ENCODE measurements at places on chromosomes 4 and X. TPM values are rescaled to one million over a fixed set of nuclear protein-coding genes. Genes with fewer than 3 reads are reported as not detected.

Gene CT55
- total RNA-seq = not detected

Gene SETD7
- total RNA-seq = 28.2 TPM

Gene HSFX4
- total RNA-seq = not detected

- no peaks in the 10 kb centered on the region for H3K36me3 ChIP-seq
- H3K27me3 ChIP-seq = peaks cover 4% of the 10 kb centered on the region
- peaks cover 5% of the 10 kb centered on the region for H3K4me1 ChIP-seq
- H3K27ac ChIP-seq = no peak overlapping the region
- no peak overlapping the region for H3K4me3 ChIP-seq
Measured at GRCh38 chr4:146342600-146343192, 128.4 kb downstream of the REELD1 start.

GRCh38 chr4:23881674-23882337, 8.0 kb downstream of the PPARGC1A start:
- peaks cover 40% of the 10 kb centered on the region for H3K4me1 ChIP-seq
- peaks cover 7% of the 10 kb centered on the region for H3K36me3 ChIP-seq
- H3K27me3 ChIP-seq = no peaks in the 10 kb centered on the region
- H3K27ac ChIP-seq = peak overlapping the region; percentile 10

- no peaks in the 10 kb centered on the region for H3K36me3 ChIP-seq
- no peaks in the 10 kb centered on the region for H3K27me3 ChIP-seq
- no peaks in the 10 kb centered on the region for H3K4me1 ChIP-seq
- DNase-seq = no peak
- no peak overlapping the region for H3K4me3 ChIP-seq
Measured at GRCh38 chr4:36273276-36273675, 8.1 kb upstream of the DTHD1 start.

DNA sequence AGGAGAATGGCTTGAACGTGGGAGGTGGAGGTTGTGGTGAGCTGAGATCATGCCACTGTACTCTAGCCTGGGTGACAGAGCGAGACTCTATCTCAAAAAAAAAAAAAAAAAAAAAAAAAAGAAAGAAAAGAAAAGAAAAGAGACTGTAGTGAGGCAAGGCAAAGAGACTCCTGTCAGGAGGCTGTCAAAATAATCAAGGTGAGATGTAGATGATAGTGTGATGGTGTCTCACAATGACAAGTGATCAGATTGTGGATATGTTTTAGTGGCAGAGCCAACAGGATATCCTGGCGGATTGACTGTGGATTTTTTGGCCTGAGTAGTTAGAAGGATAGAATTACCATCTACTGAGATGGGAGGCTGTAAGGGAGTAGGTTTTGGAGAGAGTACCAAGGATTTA, 12.6 kb downstream of the TRPC5OS start:
- H3K36me3 ChIP-seq = no peaks in the 10 kb centered on the region
- H3K27ac ChIP-seq = no peak overlapping the region
- no peak for DNase-seq

DNA sequence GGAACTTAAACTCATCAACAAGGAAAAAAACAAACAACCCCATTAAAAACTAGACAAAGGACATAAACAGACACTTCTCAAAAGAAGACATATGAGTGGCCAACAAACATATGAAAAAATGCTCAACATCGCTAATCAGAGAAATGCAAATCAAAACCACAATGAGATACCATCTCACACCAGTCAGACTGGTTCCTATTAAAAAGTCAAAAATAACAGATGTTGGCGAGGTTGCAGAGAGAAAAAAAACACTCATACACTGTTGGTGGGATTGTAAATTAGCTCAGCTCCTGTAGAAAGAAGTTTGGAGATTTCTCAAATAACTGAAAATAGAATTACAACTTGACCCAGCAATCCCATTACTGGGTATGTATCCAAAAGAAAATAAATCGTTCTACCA, 28.7 kb downstream of the APLN start:
- H3K4me3 ChIP-seq = no peak overlapping the region
- DNase-seq = no peak

GRCh38 chrX:12977761-12978204, 2.9 kb downstream of the TMSB4X start:
- peak overlapping the region; percentile 94 for H3K4me3 ChIP-seq
- H3K4me1 ChIP-seq = peaks cover 17% of the 10 kb centered on the region
- DNase-seq = no peak

DNA sequence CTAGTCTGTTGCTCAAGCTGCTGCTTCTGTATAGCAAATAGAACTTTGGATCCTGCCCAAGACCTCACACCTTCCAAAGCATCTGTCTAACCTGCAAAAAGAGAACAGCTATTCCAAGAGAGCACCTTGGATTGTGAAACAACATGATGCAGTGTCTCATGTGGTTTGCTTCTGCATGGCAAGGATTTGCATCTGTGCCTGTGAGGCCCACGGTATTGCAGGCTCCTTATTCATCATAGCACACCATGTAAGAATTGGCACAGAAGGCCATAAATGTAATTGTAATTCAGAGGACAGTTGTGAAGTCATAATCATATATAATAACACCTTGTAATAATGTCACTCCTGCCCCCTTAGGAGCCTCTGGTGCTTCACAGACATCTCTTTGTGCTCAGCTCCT, 147.1 kb downstream of the ZNF674 start:
- DNase-seq = no peak
- H3K27ac ChIP-seq = no peak overlapping the region
- no peaks in the 10 kb centered on the region for H3K4me1 ChIP-seq
- H3K4me3 ChIP-seq = no peak overlapping the region
- H3K27me3 ChIP-seq = no peaks in the 10 kb centered on the region

DNA sequence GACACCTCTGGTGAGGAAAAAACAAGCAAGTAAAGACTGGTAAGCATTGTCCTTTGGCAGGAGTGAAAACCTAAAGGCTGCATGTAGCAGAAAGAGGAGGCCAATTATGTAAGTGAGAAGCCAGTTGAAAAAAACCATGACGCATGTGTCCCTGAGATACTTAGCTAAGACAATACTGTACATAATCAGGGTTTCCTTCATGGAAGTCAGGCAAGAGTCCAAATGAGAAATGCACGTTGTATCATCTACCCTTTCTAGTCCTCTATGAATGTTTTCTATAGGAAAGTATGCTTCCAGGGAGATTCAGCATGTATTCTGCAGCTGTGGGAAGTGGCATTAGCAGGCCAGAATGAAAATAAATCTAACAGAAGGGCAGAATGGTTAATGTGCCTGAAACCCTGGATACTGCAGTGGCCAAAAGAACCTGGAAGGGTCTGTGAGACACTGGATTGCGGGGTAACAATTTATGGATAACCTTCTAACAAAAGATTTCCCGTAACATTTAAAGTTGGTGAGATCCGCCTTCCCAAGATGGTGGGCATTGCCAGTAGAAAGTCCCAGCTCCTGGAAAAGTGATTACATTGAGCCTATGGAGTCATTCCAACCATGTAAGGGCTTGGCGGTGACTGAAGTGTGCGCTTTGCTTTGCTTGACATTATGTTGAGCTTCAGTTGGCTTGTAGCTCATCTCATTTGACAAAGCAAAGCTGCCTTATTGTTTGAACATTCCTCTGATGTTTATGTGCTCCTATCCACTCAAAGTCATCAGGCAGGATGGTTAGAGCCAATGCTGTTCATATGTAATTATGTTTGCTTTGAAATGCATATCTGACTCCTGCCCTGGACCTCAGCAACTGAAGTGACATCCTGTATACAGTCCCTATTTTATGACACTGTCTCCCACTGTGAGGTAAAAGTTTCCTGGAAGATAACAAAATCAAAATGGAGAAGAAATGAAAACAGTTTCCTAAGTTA, 200.4 kb downstream of the ARHGAP24 start:
- H3K4me3 ChIP-seq = no peak overlapping the region
- H3K27ac ChIP-seq = no peak overlapping the region
- H3K36me3 ChIP-seq = no peaks in the 10 kb centered on the region
- no peak for DNase-seq

DNA sequence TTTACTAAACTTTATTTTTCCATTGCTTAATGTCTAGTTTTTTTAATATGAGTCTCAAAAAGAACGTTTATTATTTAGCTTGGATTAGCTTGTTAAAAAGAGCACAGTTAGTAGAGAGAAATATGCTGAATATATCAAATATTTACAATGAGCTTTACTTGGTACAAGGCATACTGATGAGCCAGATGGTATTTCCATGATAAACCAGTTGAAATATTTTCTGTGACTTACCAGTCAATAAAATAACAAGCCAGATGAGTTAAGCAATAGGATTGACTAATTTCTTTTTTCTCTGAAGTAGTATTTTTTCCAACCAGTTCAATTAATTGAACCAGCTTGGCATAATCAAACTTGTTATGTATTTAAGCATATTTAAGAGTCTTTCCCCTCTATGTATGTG, 134.1 kb downstream of the KLHL34 start:
- no peak overlapping the region for H3K4me3 ChIP-seq
- no peaks in the 10 kb centered on the region for H3K36me3 ChIP-seq
- H3K4me1 ChIP-seq = no peaks in the 10 kb centered on the region
- no peak overlapping the region for H3K27ac ChIP-seq
- no peaks in the 10 kb centered on the region for H3K27me3 ChIP-seq

DNA sequence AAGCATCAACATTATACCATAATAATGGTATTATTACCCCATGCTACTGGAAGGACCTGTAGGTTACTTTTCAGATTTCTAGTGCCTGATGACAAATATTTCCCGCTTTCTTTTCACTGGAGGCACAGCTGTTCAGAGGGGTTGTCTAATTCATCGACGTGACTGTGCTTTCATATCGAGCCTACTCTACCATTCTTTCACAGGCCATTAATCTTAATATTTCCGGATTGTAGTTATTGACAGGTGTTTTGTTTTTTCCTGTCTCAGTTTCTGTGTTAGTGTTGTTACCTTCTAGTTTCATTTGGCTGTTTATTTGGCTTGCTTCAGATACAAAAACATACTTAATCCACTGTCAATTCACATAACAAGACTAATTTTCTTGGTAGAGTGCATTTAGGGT, 330.9 kb downstream of the SPOCK3 start:
- no peak for DNase-seq
- no peaks in the 10 kb centered on the region for H3K4me1 ChIP-seq
- H3K27ac ChIP-seq = no peak overlapping the region
- no peak overlapping the region for H3K4me3 ChIP-seq
- no peaks in the 10 kb centered on the region for H3K27me3 ChIP-seq

DNA sequence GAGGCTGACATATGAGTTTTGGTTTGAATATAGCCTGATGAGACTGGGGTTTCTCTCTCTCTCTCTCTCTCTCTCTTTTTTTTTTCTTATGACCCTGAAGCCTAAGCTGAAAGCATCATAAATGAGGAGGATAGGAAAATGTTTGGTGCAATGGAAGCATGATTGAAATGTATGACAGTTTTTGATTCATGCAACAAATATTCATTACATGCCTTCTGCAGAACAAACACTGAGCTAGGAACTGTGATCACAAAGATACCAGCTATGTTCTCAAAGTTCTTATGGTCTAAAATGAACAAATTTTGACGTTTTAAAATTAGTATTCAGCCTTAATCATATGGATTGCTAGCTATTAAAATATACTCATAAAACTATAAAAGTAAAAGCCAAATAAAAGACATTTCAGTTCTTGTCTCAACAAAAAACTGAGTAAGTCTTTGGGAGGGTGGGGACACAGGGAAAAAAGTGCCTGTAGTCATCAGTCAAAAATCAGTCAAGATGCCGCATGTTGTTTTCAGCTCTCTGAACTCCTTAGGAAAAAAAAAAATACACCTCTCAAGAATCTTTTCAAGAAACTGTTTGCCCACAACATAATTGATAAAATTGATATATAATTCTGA, 57.2 kb downstream of the NKX6-1 start:
- peaks cover 34% of the 10 kb centered on the region for H3K27me3 ChIP-seq
- H3K36me3 ChIP-seq = no peaks in the 10 kb centered on the region
- no peak overlapping the region for H3K4me3 ChIP-seq
- no peaks in the 10 kb centered on the region for H3K4me1 ChIP-seq
- H3K27ac ChIP-seq = no peak overlapping the region
- DNase-seq = no peak

DNA sequence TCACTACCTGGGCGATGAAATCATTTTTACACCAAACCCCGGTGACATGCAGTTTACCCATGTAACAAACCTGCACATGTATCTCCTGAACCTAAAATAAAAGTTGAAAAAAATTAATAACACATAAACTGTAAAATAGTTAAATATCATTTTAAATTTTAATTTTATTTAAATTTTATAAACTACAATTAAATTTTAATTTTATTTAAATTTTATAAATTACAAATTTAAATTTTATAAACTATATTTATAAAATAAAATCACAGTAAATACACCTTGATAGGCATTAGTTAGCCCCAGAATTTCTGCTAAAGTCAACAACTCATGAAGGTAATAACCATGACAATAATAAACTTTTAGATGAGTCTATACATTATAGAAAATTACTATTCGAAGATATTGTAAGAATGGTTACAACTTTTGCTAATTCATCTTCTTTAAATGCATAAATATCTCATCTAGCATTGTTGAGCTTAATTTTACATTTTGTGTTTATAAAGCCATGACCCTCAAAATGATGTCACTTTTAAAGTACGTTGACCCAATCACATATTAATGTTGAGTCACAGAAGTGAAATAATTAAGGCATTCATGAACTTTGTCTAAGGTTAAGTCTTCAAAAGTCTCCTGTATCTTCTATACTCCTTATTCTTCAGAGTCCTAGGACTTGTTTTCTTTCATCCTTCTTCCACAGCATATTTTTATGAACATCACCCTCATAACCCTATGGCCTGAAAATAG, 755.8 kb upstream of the LCORL start:
- no peak overlapping the region for H3K27ac ChIP-seq
- H3K36me3 ChIP-seq = no peaks in the 10 kb centered on the region
- H3K4me1 ChIP-seq = peaks cover 5% of the 10 kb centered on the region
- DNase-seq = no peak
- H3K4me3 ChIP-seq = no peak overlapping the region

DNA sequence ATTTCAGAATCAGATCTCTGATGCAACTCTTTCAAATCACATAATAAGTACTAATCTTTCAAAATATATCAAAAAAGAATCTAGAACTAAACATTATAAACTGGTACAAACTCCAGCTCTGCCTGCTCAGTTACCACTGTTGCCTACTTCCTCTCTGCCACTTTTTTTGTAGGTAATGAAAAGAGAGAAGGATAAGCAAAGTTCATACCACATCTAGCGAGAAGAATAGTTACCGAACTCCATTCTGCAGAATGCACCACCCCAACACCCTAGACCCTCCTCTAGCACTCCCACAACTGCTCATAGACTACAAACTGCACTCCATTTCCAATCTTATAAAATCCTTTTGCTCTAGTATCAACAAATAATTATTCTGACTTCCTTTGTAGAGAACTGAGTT, 19.7 kb upstream of the LRBA start:
- H3K4me1 ChIP-seq = peaks cover 14% of the 10 kb centered on the region
- no peaks in the 10 kb centered on the region for H3K27me3 ChIP-seq
- no peak for DNase-seq
- peak overlapping the region; percentile 66 for H3K27ac ChIP-seq

GRCh38 chrX:45400027-45400779, 199.5 kb upstream of the DIPK2B start:
- H3K27ac ChIP-seq = peak overlapping the region; percentile 78
- DNase-seq = no peak
- peaks cover 5% of the 10 kb centered on the region for H3K4me1 ChIP-seq
- no peak overlapping the region for H3K4me3 ChIP-seq
- no peaks in the 10 kb centered on the region for H3K27me3 ChIP-seq

- H3K27me3 ChIP-seq = no peaks in the 10 kb centered on the region
- H3K4me1 ChIP-seq = peaks cover 47% of the 10 kb centered on the region
- H3K27ac ChIP-seq = no peak overlapping the region
- no peak overlapping the region for H3K4me3 ChIP-seq
Measured at GRCh38 chrX:21958187-21958586, 17.7 kb downstream of the SMS start.

All from type B pancreatic cell (in vitro differentiated cells).